ENCODE measurements at places on chromosomes 3 and 15. TPM values are rescaled to one million over a fixed set of nuclear protein-coding genes. Genes with fewer than 3 reads are reported as not detected.

The CDHR4 gene
- total RNA-seq: not detected

The SSR3 gene
- total RNA-seq: 133 TPM

The KLHL6 gene
- total RNA-seq: 27.8 TPM

The HGD gene
- 0.26 TPM for total RNA-seq

The EFCAB12 gene
- 0.42 TPM for total RNA-seq

- no peak overlapping the region for H3K4me3 ChIP-seq
- no peak for DNase-seq
- H3K36me3 ChIP-seq: no peaks in the 10 kb centered on the region
Observed at GRCh38 chr3:149382518-149382917, 5.1 kb upstream of the TM4SF1 start.

DNA sequence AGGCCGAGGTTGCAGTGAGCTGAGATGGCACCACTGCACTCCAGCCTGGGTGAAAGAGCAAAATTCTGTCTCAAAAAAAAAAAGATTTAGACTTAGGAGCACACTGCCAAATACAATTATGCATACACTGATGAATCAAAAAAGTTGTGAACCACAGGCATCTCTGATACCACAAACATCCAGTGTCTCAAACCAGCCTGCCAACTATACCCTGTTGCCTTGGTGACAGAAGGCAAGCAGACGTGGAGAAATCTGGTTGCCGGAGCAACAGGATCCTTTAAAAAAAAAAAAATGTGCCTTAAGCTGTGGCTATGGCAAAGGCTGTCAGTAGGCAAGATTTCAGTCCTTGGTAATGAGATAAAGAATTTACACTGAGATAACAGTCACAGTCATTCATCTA lies 202.3 kb downstream of the NEK10 start:
- DNase-seq: no peak
- H3K4me3 ChIP-seq: no peak overlapping the region
- H3K27me3 ChIP-seq: no peaks in the 10 kb centered on the region
- H3K36me3 ChIP-seq: no peaks in the 10 kb centered on the region
- H3K27ac ChIP-seq: no peak overlapping the region
- H3K4me1 ChIP-seq: no peaks in the 10 kb centered on the region

DNA sequence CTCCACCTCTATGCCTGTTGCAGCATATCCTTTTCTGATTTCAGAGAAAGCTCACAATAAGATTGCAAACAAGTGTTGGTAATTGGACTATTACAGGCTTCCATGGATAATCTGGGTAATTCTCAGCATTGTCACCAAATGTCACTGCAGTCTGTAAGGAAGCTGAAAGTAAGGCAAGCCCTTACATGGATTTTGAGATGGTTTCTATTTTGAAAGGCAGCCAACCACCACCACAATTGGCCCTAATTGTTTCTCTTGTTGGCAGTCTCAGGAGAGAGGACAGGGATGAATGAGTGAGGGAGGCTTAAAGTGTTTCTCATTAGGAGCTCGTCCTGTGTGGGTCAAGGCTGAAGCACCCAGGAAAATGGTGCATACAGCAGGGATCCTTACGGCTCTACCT lies 879.9 kb downstream of the TUSC7 start:
- DNase-seq: no peak
- no peak overlapping the region for H3K4me3 ChIP-seq
- no peak overlapping the region for H3K27ac ChIP-seq

DNA sequence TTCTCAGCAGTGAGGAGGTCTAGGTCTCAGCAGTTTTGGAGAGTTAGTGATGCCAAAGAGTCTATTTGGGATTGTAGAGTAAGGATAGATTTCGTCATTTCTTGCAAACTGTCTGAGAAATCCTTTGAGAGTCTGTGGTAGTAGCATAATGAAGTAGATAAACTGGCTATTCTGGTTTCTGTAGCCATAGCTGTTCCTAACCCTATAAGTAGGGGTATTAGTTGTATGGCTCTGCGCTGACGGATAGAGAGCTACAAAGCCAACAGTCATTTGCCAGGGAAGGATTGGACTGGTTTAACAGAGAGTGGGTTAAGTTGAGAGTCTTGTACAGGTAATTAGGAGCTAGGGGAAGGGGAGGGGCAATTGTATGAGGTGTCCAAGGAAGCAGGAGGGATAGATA lies 50.6 kb downstream of the KLHDC8B start:
- H3K27me3 ChIP-seq: peaks cover 2% of the 10 kb centered on the region
- no peak for DNase-seq
- H3K36me3 ChIP-seq: no peaks in the 10 kb centered on the region

DNA sequence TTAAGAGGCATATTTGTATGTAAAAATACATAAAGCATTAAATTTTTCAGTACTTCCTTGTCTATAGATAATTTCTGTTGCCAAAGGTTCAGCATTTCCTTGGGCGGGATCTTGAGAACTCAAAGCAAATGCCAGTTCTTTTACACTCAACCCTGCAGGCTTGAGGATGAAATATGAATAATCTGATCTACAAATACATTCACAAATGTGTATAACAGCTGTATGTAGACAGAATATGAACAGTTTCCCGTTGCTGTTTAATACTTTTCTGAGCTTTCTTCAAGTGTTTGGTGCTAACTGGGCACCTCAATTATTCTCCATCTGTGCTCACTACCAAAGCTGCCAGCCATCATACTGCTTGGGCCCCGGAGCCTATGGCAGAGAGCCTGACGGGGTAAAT lies 661.3 kb downstream of the NLGN1 start:
- no peak for DNase-seq
- H3K4me1 ChIP-seq: no peaks in the 10 kb centered on the region
- H3K36me3 ChIP-seq: no peaks in the 10 kb centered on the region
- H3K27me3 ChIP-seq: no peaks in the 10 kb centered on the region

GRCh38 chr3:188137051-188137450 lies 16.9 kb upstream of the LPP start:
- H3K27me3 ChIP-seq: peaks cover 3% of the 10 kb centered on the region
- H3K27ac ChIP-seq: no peak overlapping the region
- H3K4me3 ChIP-seq: no peak overlapping the region
- DNase-seq: no peak
- H3K36me3 ChIP-seq: no peaks in the 10 kb centered on the region
- peaks cover 10% of the 10 kb centered on the region for H3K4me1 ChIP-seq

- no peak overlapping the region for H3K27ac ChIP-seq
- H3K27me3 ChIP-seq: no peaks in the 10 kb centered on the region
- H3K4me3 ChIP-seq: no peak overlapping the region
- H3K36me3 ChIP-seq: peaks cover 4% of the 10 kb centered on the region
- peaks cover 19% of the 10 kb centered on the region for H3K4me1 ChIP-seq
- DNase-seq: no peak
Observed at GRCh38 chr3:61181874-61182273, 69.4 kb downstream of the FHIT start.

DNA sequence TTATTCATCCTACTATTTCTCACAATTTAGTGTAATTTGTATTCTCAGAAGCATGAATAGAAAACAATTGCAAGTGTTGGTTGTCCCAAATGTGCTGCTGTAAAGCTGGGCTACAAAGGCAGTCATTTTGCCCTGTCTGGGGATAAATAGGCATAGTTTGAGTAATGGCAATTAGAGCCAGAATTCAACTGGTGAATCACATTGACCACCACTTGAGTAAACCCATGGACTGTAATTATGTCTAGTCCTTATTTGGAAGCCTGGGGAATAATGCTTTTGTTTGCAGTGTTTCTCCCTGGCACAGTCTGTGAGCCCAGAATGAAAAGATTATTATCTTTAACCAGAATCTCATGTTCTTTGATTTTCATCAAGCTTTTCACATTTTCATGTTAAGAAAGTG lies 30.5 kb upstream of the CHL1 start:
- no peaks in the 10 kb centered on the region for H3K27me3 ChIP-seq
- H3K27ac ChIP-seq: no peak overlapping the region
- H3K4me3 ChIP-seq: no peak overlapping the region
- H3K4me1 ChIP-seq: no peaks in the 10 kb centered on the region
- no peak for DNase-seq
- H3K36me3 ChIP-seq: no peaks in the 10 kb centered on the region

- no peak overlapping the region for H3K27ac ChIP-seq
- no peak for DNase-seq
- H3K4me3 ChIP-seq: no peak overlapping the region
Observed at GRCh38 chr3:1404270-1404962, 311.6 kb downstream of the CNTN6 start.

DNA sequence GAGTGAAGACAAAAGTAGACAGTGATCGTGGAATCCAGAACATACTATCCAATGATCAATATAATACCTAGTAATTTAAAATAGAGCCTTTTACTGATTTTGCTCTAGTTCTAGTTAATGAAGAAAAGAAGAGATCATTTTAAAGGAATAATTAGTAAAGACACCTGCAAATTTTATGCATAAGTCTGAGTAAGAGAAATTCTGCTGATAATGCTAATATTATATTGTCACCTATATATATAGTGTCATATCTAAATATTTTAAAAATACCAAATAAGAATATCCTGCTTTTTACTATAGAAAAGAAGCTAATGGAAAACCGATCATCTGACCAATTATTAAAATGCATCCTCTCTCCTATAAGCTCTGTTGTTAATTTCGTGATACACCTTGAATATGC lies 152.1 kb downstream of the CNTN4 start:
- H3K36me3 ChIP-seq: no peaks in the 10 kb centered on the region
- H3K27me3 ChIP-seq: no peaks in the 10 kb centered on the region
- H3K4me1 ChIP-seq: no peaks in the 10 kb centered on the region
- H3K4me3 ChIP-seq: no peak overlapping the region
- no peak for DNase-seq

- H3K36me3 ChIP-seq: peaks cover 7% of the 10 kb centered on the region
- no peak overlapping the region for H3K4me3 ChIP-seq
- H3K27me3 ChIP-seq: no peaks in the 10 kb centered on the region
- H3K27ac ChIP-seq: no peak overlapping the region
Observed at GRCh38 chr15:52227456-52227855, 36.3 kb upstream of the GNB5 start.
